ENCODE measurements at places on chromosomes 3 and 15.

DNA sequence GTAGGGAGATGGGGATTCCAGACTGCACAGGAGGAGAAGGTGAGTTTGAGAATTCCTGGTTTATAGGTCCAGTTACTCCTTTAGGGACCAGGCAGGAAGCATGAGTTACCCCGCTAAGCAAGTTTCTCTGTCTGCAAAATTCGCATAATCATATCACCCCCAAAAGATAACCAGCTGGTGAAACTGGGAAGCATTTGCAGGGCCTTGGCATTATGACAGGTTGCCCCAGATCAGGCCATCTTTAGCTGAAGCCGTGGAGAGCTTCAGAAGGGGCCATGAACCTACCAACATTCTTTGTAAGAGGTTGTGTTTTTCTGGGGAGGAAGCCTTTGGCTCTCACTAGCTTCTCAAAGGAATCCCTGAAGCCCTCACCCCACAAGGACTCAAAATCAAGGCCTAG lies 29.4 kb downstream of the ATP2B2 start:
- H3K36me3 ChIP-seq, result no peaks in the 10 kb centered on the region
- H3K27ac ChIP-seq, result no peak overlapping the region
- H3K4me3 ChIP-seq, result no peak overlapping the region
- DNase-seq, result no peak
- H3K27me3 ChIP-seq, result peaks cover 91% of the 10 kb centered on the region
- no peaks in the 10 kb centered on the region for H3K4me1 ChIP-seq

- H3K27me3 ChIP-seq, result no peaks in the 10 kb centered on the region
- H3K36me3 ChIP-seq, result no peaks in the 10 kb centered on the region
- H3K4me1 ChIP-seq, result no peaks in the 10 kb centered on the region
These were observed 85.9 kb upstream of the ABHD2 start for GRCh38 chr15:89002281-89002761.

- no peak overlapping the region for H3K27ac ChIP-seq
- H3K36me3 ChIP-seq, result no peaks in the 10 kb centered on the region
- no peak overlapping the region for H3K4me3 ChIP-seq
- H3K4me1 ChIP-seq, result 0 out of 2 replicates have a peak, but pooled peaks cover 4% of the 10 kb centered on the region
These were observed 140.2 kb upstream of the SKOR1 start for GRCh38 chr15:67685008-67685599.

DNA sequence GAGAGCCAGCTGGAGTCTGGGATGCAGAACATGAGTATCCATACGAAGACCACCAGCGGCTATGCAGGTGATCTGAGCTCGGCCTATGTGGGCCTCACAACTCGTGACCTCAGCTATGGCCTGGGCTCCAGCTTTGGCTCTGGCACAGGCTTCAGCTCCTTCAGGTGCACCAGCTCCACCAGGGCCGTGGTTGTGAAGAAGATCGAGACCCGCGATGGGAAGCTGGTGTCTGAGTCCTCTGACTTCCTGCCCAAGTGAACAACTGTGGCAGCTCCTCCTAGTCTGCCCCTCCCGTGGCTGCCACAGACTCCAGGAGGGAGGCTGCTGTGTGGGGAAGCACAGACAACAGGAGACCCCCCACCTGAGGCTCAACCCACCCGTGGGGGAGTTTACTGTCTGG lies 3.6 kb upstream of the KPNA4 start:
- H3K36me3 ChIP-seq, result 0 out of 2 replicates have a peak, but pooled peaks cover 5% of the 10 kb centered on the region
- no peaks in the 10 kb centered on the region for H3K27me3 ChIP-seq
- H3K27ac ChIP-seq, result no peak overlapping the region
- peaks cover 12% of the 10 kb centered on the region for H3K4me1 ChIP-seq

DNA sequence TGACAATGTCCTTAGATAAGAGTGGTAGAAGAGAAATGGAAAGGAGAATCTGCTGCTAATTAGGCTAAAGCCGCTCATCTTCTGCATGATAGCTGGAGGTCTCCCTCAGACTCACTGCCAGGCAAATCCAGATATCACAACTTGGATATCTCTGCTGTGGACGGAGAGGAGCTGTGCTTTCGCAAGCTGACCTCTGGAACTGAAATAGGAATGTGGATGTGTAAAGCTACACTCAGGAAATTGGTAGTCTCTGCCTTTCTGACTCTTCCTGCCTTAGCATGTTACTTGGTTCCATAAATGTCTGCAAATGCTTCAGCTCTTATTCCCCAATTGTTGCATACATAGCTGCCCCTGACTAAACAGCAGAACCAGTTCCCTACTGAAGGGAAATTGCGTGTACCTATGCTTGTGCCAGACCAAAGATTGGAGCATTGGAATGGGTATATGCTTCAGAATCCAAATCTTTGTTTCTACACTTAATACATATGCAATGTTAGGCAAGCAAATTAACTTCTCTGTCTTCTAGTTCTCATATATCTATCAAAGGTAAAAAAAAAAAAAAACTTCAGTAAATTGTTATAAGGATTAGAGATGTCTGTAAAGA lies 74.7 kb upstream of the ROBO2 start:
- no peak overlapping the region for H3K27ac ChIP-seq
- no peaks in the 10 kb centered on the region for H3K4me1 ChIP-seq
- H3K27me3 ChIP-seq, result no peaks in the 10 kb centered on the region
- H3K4me3 ChIP-seq, result no peak overlapping the region
- DNase-seq, result no peak

DNA sequence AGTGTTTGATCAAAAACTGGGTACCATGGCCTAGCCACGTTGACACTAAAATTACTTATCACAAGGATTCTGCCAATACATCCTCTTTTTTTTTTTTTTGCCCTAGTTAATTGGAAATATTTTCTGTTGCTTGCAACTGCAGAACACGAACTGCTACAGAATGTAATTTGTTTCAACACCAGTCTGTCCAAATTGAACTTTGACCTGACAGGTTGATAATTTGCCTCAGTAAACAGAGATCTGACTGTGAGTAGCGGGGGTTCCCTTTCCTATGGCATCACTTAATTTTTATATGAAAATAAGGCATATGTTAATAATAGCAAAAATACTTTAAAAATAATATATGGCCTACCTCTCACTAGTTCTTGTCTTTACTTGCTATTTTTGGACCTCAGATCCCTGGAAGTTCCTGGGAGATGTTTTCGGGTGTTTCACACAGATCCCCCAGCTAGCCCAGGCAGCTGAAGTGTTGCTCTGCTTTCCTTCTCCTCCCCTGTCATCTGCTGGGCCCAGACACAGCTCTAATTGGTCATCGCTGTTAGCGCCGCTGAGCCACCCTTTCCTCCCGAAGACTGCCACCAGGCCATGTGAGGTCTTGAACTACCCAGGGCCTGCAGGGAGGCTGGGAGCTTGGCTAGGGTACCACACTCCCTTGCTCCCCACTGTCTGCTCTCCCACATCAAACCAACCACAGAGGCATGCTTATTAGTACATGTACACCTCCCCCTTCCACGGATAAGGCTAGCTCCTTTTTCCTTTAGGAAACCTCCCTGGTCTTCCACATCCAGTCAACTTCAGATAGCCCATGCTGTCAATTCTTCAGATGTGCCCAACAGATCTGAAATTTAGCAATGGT lies 89.8 kb upstream of the RNF7 start:
- no peak overlapping the region for H3K4me3 ChIP-seq
- H3K27me3 ChIP-seq, result no peaks in the 10 kb centered on the region
- no peak for DNase-seq
- H3K4me1 ChIP-seq, result no peaks in the 10 kb centered on the region

DNA sequence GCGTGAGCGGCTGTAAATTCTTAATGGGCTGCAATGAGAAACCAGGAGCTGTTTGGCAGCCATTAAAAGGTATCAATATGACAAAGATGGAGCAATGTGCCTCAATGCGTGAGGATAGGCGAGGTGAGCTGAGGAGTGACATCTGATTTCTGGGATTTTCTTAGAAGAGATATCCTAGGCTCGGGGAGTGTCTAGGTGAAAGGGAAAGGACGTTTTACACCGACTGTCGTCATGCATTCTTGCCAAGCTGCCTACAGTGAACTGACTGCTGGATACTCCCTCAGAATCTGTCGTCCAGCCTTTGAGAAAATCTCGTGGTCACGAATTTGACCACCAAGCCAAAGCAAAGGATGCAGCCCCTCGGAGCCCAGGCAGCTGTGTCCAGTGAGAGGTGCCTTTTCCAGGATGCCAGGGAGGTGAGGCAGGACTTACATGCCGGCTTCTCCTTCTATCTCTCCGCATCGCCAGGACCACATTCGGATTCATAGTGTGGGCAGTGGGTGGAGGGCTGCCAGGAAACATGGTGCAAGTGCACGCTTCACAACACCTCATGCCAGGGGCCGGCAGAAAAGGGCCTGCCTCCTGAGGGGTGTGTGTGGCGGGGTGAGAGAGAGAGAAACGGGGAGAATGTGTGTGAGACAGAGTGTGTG lies 80.3 kb upstream of the ABHD17C start:
- no peak overlapping the region for H3K27ac ChIP-seq
- no peaks in the 10 kb centered on the region for H3K27me3 ChIP-seq
- H3K4me3 ChIP-seq, result no peak overlapping the region
- no peak for DNase-seq

DNA sequence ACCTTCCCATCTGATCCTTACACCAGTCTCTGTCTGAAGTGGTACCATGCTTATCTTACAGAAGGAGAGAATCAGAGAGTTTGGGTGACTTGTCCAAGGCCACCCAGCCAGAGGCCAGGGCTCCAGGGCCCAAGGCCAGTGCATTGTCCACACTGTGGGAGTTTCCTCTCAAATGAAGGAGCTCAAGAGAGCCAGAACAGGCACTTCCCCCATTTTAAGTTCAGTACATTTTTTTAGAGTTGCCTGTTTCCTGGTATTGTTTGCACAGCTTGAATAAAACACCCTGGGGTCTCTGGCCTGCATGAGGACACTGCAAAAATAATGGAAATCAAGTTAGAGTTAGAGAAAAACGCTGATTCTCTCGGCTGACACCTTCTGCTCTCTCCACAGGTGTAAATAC lies 284.0 kb downstream of the SQOR start:
- DNase-seq, result no peak
- peaks cover 6% of the 10 kb centered on the region for H3K4me1 ChIP-seq
- H3K36me3 ChIP-seq, result no peaks in the 10 kb centered on the region
- no peaks in the 10 kb centered on the region for H3K27me3 ChIP-seq

DNA sequence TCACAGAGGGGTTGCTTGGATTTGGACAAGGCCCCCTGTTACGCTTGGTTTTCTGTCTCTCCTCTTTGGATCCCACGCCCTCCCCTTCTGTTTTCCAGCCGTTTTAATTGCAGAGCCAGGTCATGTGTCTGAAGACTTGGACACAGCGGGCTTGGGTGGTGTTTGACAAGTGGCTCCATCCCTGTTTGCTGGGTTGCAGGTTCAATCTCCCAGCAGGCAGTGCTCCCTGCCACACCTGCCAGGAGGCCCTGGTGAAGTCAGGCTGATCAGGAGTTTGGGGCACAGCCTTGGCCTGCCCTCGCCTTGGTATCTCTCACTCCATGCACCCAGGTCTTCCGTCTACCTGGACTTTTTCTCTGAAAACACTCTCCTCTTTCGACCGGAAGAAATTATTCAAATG lies 59.0 kb downstream of the PLXNA1 start:
- no peak overlapping the region for H3K27ac ChIP-seq
- peaks cover 26% of the 10 kb centered on the region for H3K4me1 ChIP-seq
- no peaks in the 10 kb centered on the region for H3K27me3 ChIP-seq
- DNase-seq, result no peak

GRCh38 chr3:50003824-50004223 lies 63.9 kb downstream of the RBM6 start:
- no peaks in the 10 kb centered on the region for H3K27me3 ChIP-seq
- H3K36me3 ChIP-seq, result no peaks in the 10 kb centered on the region
- no peak overlapping the region for H3K27ac ChIP-seq
- H3K4me1 ChIP-seq, result no peaks in the 10 kb centered on the region
- no peak for DNase-seq

DNA sequence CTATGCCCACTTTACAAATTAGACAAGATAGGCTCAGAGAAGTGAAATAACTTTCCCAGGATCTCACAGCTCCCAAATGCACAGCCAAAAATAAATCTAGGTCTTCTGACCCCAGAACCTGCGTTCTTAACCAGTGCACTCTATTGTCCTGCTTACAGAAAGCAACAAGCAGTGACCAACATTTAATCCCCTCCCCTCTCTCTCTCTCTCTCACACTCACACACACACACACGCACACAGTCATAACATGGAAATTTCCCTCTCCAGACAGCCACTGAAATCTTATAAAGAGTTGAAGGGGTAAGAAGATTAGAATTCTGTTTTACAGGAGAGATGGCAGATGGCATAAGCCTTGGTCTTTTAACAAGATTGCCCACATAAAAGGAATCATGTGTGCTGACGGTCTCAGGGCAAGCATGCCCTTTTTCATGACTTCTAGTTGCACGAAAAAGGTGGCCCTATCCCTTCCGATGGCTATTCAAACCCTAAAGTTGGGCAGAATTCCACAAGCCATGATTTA lies 29.4 kb downstream of the EOGT start:
- no peaks in the 10 kb centered on the region for H3K27me3 ChIP-seq
- no peaks in the 10 kb centered on the region for H3K36me3 ChIP-seq
- H3K27ac ChIP-seq, result no peak overlapping the region
- no peak overlapping the region for H3K4me3 ChIP-seq
- no peak for DNase-seq

- 0 out of 2 replicates have a peak, but pooled peaks cover 9% of the 10 kb centered on the region for H3K4me1 ChIP-seq
- no peaks in the 10 kb centered on the region for H3K36me3 ChIP-seq
- no peak overlapping the region for H3K27ac ChIP-seq
- no peak overlapping the region for H3K4me3 ChIP-seq
These were observed 951.6 kb downstream of the TUSC7 start for GRCh38 chr3:117660941-117661817.

DNA sequence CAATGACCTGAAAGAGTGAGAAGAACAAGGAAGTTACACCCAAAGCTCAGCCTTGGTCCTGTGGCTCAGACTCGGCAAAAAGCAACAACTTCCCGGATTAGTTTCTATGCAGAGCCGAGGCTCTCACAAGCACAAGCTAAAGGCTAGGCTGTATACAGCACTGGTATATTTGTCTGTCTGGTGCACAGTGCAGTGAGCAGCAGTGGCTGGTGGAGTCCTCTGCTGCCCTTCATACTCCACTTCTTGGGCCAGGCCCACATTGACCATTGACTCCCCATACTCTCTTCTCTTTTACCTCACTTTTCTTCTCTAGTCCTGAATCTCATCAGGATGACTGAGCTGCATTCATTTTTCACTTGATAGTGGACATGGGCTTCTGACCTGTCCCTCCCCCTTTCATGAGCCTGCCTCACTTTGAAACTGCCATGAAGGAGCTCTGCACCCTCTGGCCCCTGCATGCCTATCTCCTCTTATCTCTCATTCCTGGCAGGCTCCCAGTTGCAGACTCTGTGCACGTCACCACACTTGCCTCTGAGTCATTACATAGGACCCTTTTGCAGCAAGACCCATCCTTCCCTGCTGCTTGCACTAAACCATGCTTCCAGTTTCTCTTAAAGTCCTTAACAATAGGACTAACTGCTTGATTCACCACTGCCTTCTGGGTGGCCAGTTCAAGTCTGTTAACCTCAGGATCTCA lies 379.3 kb downstream of the NTRK3 start:
- no peaks in the 10 kb centered on the region for H3K36me3 ChIP-seq
- H3K4me3 ChIP-seq, result no peak overlapping the region
- no peaks in the 10 kb centered on the region for H3K4me1 ChIP-seq
- DNase-seq, result no peak

GRCh38 chr15:34799149-34800101 lies 4.1 kb upstream of the ACTC1 start:
- H3K4me3 ChIP-seq, result no peak overlapping the region
- no peak for DNase-seq
- no peaks in the 10 kb centered on the region for H3K36me3 ChIP-seq
- H3K27ac ChIP-seq, result no peak overlapping the region

GRCh38 chr3:14352002-14352627 lies 50.3 kb upstream of the SLC6A6 start:
- no peak for DNase-seq
- no peak overlapping the region for H3K27ac ChIP-seq
- H3K4me1 ChIP-seq, result no peaks in the 10 kb centered on the region
- H3K4me3 ChIP-seq, result no peak overlapping the region

- peak overlapping the region; percentile 61 for H3K4me3 ChIP-seq
- H3K27me3 ChIP-seq, result no peaks in the 10 kb centered on the region
- DNase-seq, result peak; percentile 81
These were observed 50.6 kb downstream of the IQSEC1 start for GRCh38 chr3:13022348-13023234.

All from PC-9 (cell line).